Testis (tissue), 5 donors: ENCODE measurements at places on chromosomes 6 and 20.

DNA sequence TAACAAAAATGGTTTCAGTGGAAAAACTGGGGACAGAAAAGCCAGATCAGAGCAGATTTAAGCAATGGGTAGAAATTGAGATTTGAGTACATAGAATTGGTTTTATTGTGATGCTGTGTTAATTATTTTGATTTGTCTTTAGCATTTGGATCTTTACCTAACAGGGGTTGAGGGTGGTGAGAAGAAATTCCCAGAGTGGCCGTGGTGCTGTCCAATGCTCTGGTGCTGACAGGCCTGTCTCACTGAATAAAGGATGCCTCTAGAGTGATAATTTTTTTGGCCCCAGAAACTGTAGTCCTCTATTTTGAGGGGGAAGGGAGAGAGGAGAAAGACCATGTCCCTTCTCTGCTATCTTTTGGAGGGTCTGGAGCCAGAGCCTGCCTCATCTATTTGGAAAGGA is 79.1 kb downstream of the LYRM2 start:
- DNase-seq: no peak
- no peak overlapping the region for H3K4me3 ChIP-seq
- H3K4me1 ChIP-seq: no peaks in the 10 kb centered on the region
- no peaks in the 10 kb centered on the region for H3K36me3 ChIP-seq
- H3K27me3 ChIP-seq: no peaks in the 10 kb centered on the region
- H3K27ac ChIP-seq: no peak overlapping the region

- H3K4me3 ChIP-seq: no peak overlapping the region
- H3K27ac ChIP-seq: no peak overlapping the region
- DNase-seq: no peak
- H3K4me1 ChIP-seq: no peaks in the 10 kb centered on the region
- no peaks in the 10 kb centered on the region for H3K36me3 ChIP-seq
Measured at GRCh38 chr6:19380293-19380692, 456.9 kb upstream of the ID4 start.

- H3K36me3 ChIP-seq: no peaks in the 10 kb centered on the region
- no peaks in the 10 kb centered on the region for H3K27me3 ChIP-seq
- H3K4me3 ChIP-seq: no peak overlapping the region
Measured at GRCh38 chr6:105774247-105774646, 311.9 kb upstream of the PRDM1 start.

DNA sequence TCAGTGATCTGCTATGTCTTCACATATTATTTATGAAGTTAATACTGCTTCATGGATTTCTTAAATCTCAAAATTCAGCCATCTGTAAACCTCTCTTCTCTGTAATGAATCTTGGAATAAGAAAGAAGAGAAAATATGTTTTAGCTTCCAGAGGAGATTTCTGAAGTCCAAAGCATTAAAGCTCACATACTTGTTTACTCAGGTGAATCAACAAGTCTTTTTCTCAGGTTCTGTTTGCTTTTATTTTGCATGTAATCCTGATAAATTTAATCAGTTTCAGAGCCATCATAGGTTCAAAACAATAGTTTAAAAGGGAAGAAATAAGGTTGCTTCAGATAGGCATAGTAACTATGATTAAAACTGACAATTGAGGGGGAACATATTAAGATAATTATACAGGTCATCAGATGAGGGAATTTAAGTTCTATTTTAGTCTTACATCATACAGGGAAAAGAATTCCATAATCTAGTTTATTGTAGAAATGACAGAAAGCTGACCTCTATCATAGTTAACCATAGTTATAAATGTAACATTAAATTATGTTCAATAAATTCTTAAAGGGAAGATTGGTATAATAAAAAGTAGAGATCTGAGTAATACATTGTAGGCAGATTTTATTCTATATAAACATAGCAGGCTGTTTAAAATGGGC is 716.2 kb downstream of the EYS start:
- H3K36me3 ChIP-seq: no peaks in the 10 kb centered on the region
- H3K4me3 ChIP-seq: no peak overlapping the region
- no peak overlapping the region for H3K27ac ChIP-seq
- DNase-seq: no peak

DNA sequence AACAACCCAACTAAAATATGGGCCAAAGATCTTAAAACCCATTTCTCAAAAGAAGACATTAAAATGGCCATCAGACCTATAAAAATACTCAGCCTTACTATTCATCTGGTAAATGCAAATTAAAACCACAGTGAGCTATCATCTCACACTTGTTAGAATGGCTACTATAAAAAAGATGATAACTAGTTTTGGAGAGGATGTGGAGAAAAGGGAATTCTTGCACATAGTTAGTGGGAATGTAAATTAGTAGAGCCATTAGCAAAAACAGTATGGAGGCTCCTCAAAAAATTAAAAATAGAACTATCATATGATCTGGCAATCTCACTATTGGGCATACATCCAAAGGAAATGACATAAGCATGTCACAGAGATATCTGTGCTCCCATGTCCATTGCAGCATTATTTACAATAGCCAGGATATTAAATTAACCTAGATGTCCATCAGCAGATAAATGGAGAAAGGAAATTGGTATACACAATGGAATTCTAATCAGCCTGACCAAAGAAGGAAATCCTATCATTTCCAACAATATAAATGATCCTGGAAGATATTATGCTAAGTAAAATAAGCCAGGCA is 2.9 kb downstream of the SIRPB1 start:
- H3K4me1 ChIP-seq: no peaks in the 10 kb centered on the region
- no peak overlapping the region for H3K4me3 ChIP-seq
- H3K36me3 ChIP-seq: no peaks in the 10 kb centered on the region
- no peak overlapping the region for H3K27ac ChIP-seq
